ENCODE measurements at places on chromosomes 12 and 14.

- no peak for DNase-seq
Observed at GRCh38 chr14:103714063-103714724, 1.1 kb downstream of the XRCC3 start.

- DNase-seq = no peak
Observed at GRCh38 chr14:89359477-89360222, 57.4 kb downstream of the FOXN3 start.

DNA sequence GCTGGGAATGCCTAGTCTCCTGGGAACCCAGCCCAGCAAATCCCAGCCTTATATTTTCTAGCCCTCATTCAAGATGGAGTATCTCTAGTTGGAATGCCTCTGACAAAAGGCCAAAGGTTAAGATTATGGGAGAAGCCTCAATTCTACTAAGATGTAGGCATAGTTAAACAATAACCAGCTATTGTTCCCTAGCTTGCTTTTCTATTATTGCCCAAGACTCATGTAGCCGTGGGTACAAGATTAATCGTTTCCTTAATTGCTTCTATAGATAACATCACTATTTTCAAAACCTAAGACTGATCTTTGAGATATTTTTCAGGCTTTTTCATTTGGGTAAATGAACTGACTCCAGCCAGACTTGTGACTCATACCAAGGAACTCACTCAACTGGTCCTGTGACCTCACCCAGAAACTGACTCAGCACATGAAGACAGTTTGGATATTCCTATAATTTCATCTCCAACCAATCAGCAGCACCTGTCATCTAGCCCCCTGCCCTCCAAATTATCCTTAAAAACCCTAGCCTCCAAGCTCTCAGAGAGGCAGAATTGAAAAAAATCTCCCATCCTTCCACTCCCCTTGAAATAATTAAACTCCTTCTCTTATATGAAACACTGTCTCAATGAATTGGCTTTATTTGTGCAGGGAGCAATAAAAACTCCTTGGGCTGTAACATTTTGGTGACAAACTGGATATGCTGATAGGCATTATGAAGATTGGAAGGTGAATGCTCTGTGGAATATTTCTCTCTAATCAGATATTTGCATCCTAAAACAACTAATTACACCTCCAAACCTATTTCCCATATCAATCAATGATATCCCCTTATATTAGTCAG is 589.0 kb downstream of the C12orf50 start:
- no peak for DNase-seq

DNA sequence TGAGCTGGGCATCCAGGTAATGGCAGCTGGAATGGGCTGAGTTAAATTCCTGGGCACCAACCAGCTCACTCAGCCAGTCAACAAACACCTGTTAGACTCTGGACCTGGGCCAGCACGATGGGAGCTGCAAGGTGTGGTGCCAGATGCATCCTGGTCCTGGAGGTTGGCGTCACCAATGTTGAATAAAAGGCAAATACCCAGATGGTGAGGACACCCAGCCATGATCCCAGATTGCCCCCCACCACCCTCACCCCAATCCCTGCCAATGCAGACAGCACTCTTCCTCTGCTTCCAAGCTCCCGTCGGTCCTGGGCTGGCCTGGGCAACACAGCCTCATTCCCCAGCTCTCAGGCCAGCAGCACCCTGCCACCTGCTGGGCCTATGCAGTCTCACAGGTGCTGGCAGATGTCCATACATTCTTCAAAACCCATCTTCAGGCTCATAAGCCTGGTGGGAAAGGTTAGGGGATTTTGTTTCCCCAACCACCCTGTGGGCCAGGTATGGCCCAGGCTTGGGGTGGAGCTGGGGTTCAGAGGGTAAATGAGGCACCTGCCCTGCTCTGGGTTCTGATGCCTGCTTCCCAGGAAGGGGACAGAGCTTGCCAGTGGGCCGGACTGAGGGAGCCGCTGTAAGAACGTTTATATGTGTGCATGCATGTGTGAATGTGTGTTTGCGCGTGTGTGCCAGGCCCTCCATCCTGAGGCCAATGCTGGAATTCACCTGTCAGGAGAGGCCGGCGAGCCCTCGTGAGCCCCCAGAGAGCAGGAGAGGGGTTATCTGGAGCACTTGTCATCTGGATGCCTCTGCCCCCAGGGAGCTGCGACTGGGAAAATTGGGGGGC is 58.0 kb downstream of the LGMN start:
- DNase-seq = peak; percentile 60

GRCh38 chr12:23742574-23742973 is 206.9 kb downstream of the SOX5 start:
- DNase-seq = no peak

DNA sequence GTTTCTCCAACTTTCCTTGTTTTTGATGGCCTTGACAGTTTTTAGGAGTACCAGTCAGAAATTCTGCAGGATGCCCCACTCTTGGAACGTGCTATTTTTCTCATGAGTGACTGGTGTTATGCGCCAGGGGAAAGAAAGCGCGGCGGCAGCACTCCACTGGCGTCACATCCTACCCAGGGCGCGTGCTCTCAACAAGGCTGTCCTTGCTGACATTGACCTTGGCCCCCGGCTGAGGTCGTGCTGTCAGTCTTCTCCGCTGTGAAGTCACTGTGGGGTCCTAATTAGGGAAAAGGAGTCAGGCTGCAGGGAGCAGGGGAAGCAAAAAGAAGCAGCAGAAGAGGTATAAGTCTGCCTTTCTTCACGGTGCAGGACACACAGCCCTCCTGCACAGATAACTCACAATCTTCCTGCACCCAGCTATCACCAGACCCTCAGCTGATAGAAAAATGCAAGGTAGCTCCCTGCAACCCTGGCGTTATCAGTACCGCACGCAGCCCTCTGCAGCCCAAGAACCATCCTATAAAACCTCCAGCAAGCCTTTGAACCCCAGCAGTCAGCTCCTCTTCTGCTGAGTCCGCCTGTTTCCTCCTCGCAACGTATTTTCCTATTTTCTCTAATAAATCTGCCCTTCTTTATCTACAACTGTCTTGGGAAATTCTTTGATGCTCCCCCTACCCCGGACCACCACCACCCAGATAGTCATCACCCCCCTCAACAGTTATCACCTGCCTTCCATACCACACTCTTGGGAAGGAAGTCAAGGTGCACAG is 48.0 kb upstream of the C14orf180 start:
- no peak for DNase-seq

DNA sequence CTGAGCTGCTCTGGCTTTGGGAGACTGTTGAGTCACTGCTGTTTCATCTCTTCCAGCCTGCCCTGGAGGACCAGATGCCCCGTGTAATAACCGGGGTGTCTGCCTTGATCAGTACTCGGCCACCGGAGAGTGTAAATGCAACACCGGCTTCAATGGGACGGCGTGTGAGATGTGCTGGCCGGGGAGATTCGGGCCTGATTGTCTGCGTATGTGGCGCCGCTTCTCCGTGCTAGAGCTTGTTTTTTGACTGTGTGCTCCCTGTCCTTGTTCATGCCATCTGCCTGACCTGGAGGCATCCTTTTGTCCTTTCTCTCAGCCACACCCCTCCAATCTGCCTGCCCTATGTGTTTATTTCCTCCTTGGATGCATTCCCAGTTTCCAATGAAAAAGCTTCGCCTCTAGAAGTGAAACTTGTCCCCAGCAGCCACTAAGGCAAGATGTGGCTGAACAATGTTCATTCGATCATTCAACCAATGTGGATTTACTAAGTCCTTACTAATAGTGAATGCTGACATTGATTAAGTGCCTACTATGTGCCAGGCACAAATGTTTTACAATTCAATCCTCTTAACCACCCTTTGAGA is 98.6 kb downstream of the NT5DC3 start:
- DNase-seq = peak; percentile 95

- no peak for DNase-seq
Observed at GRCh38 chr12:11830307-11830801, 180.9 kb downstream of the ETV6 start.

DNA sequence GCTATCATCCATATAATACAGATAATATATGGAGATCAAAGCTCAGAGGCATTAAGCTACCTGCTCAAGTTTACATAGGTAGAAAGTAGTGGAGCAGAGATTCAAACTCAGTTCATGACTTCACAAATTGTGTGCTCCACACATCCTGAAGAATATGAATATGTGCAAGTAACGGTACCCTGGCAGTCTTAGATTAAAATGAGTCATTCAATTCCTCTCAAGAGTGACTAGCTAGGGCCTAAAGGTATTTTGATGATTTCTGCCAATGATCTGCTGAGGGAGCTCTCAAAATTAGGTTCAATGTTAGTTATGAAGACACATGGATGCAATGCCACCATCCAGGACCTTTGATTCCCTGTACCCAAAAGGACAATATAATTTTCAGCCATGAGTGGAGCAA is 58.9 kb downstream of the GRIP1 start:
- no peak for DNase-seq

- peak; percentile 88 for DNase-seq
Observed at GRCh38 chr12:104506676-104507401, 50.1 kb downstream of the CHST11 start.

- no peak for DNase-seq
Observed at GRCh38 chr12:128513831-128514230, 246.9 kb downstream of the TMEM132C start.

- no peak for DNase-seq
Observed at GRCh38 chr14:66043921-66044320, 442.2 kb upstream of the CCDC196 start.

GRCh38 chr12:123519141-123520001 is 14.1 kb downstream of the RILPL1 start:
- no peak for DNase-seq

GRCh38 chr14:42353315-42353714 is 746.6 kb downstream of the LRFN5 start:
- no peak for DNase-seq

DNA sequence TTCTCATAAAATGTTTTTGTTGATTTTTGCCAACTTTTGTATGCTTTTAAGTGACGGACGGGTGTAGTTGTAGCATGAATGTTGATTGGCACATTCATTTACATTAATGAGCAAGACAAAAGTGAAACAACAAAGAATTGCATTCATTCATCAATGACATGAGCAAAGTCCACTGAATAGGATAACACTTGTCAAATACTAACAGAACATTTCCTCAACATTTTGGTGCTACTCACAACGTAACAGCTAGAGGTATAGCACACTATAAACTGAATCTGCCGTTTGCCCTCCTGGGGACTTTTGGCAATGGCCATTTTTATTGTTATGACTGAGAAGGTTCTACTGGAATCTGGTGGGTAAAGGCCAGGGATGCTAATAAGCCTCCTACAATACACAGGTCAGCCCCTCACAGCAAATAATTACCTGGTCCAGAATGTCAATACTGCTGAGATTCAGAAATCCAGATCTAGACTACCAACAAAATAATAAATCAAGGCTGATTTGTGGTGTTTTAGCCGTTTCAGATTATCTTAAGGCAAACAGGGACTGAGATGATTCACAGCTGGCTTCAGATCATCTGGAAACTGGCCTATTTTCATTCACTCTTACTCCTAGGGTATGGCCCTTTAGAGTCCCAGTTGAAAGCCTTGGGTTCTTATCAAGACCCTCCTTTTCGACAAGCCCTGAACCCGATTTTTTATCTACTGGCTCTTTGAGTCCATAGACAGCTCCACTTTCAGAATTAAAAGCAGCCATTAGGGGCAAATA is 22.5 kb upstream of the CDKN3 start:
- DNase-seq = no peak

DNA sequence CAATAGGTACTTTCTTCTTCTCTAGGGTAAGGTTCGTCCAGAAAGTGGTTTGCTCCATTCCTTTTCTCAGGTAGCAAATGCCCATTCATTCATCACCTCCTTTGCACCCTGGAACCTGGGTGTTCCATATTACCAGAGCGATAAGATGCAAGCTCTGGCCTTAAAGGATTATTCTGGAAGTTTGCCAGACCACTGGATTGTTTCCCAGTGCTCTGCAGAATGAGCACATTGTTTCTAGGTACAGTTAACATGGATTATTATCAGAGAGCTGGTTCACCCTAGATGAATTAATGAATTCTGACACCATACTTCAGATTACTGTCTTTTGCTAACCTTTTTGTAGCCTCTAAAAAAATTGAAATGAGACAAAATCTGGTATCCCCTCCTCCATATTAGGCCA is 170.9 kb upstream of the BMP4 start:
- no peak for DNase-seq

- DNase-seq = no peak
Observed at GRCh38 chr12:54175200-54175963, 13.4 kb downstream of the SMUG1 start.

DNA sequence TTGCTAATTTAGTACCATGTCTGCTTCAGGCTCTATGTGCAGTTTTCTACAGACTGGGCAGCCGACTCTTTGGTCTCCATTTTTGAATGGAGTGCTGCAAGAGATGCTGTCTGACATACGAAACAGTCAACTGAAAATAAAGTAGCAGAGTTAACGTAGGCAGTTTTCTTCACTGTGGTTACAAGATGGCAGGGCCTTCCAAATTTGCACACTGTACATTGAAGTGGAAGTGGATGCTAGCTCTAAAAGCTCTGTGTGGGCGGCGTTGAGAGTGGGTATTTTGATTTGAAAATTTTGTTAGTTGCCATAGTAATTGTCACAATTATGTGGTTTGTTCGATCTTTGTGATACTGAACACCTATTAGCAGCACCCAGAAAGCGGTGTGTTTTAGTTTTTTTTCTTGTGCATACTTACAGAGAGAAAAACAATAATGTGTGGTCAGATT is 154.9 kb upstream of the ATP2B1 start:
- DNase-seq = no peak

GRCh38 chr12:120116441-120116791 is at the start of gene RAB35:
Gene RAB35, minus strand, starts transcription at chr12:120116753. Its CDS starts 103 bp downstream, at chr12:120116650.
- no peak for DNase-seq

GRCh38 chr12:57029457-57029856 is 13.1 kb upstream of the TAC3 start:
- DNase-seq = no peak

DNA sequence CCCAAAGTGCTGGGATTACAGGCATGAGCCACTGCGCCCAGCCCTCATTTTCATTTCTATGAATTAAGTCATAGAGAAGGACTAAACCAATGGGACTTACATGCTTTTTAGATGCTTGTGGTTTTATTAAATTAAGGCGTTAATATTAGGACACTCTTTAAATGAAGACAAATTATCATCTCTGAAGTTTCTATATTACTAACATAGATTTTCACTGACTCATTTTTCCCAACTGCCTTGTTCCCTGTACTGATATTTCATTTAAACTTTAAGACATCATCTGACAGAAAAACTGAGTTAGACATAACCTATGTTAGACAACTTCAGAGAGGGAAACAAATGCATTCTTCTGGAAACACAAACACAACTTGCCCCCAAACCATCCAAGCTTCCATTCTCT is 99.8 kb downstream of the BTG1 start:
- no peak for DNase-seq
